ENCODE measurements at places on chromosomes 11 and 22. TPM values are rescaled to one million over a fixed set of nuclear protein-coding genes. Genes with fewer than 3 reads are reported as not detected.

NAP1L4 gene
- 73.0 TPM for polyA plus RNA-seq

C22orf31 gene
- 0.07 TPM for polyA plus RNA-seq

MRGPRD gene
- not detected for polyA plus RNA-seq

DEUP1 gene
- 0.39 TPM for polyA plus RNA-seq

PLXNB2 gene
- polyA plus RNA-seq: 123 TPM

SHANK3 gene
- 28.5 TPM for polyA plus RNA-seq

DNA sequence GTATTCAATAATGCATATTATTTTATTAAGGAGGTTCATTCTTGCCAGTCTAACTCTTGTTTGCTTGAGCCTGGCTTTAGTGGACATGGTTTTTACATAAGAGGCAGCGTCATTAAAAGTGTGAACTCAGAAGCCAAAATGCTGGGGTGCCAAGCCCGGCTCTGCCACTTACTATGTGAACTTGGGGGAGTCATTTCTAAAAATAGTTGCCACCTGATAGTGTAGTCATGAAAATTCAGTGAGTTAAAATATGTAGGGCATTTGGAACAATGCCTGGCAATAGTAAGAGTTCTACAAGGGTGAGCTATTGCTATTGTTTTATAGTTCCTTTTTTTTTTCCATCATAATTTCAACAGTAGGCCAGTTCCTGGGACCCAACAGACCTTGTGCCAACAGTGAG, 49.9 kb downstream of the TENM4 start:
- no peaks in the 10 kb centered on the region for H3K36me3 ChIP-seq
- no peak overlapping the region for H3K27ac ChIP-seq
- H3K27me3 ChIP-seq: no peaks in the 10 kb centered on the region
- no peak overlapping the region for H3K4me3 ChIP-seq

GRCh38 chr11:61082931-61083531, 19.3 kb upstream of the CD5 start:
- DNase-seq: no peak
- no peaks in the 10 kb centered on the region for H3K36me3 ChIP-seq
- no peak overlapping the region for H3K27ac ChIP-seq
- no peak overlapping the region for H3K4me3 ChIP-seq
- no peaks in the 10 kb centered on the region for H3K27me3 ChIP-seq

GRCh38 chr22:22895776-22896445, 8.3 kb downstream of the IGLL5 start:
- H3K4me1 ChIP-seq: no peaks in the 10 kb centered on the region
- H3K27me3 ChIP-seq: no peaks in the 10 kb centered on the region
- no peaks in the 10 kb centered on the region for H3K36me3 ChIP-seq
- H3K27ac ChIP-seq: no peak overlapping the region

- no peaks in the 10 kb centered on the region for H3K27me3 ChIP-seq
- no peak for DNase-seq
- no peaks in the 10 kb centered on the region for H3K36me3 ChIP-seq
- no peak overlapping the region for H3K4me3 ChIP-seq
These were observed 145.5 kb upstream of the ANO3 start for GRCh38 chr11:26186389-26186788.

- no peaks in the 10 kb centered on the region for H3K36me3 ChIP-seq
- peaks cover 3% of the 10 kb centered on the region for H3K4me1 ChIP-seq
- H3K4me3 ChIP-seq: no peak overlapping the region
- H3K27me3 ChIP-seq: no peaks in the 10 kb centered on the region
- DNase-seq: peak; percentile 58
- peak overlapping the region; percentile 71 for H3K27ac ChIP-seq
These were observed 17.1 kb upstream of the CSRP3 start for GRCh38 chr11:19218786-19219460.

DNA sequence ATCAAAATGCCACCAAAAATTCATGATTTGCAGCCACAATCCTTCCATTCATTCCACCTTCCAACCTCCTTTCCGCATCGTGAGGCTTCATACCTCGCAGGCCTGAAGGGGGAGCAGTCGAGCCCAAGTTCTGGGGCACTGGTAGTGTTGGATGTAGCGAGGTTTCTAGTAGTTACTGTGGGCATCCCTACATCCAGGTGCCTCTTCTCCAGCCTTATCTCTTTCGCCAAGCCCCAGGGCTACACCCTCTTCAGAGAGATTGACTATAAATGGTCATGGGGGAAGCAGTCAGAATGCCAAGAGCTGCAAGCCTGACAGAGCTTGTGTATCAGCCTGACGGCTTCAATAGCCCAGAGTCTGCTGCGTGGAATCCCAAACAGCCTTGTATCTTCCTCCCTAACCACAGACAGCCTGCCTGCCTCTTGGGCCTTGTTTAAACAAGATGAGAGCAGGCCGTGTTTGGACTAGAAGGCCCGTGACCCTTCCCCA, 28.9 kb downstream of the CLMP start:
- H3K4me3 ChIP-seq: no peak overlapping the region
- no peaks in the 10 kb centered on the region for H3K27me3 ChIP-seq
- no peaks in the 10 kb centered on the region for H3K36me3 ChIP-seq
- DNase-seq: peak; percentile 64

DNA sequence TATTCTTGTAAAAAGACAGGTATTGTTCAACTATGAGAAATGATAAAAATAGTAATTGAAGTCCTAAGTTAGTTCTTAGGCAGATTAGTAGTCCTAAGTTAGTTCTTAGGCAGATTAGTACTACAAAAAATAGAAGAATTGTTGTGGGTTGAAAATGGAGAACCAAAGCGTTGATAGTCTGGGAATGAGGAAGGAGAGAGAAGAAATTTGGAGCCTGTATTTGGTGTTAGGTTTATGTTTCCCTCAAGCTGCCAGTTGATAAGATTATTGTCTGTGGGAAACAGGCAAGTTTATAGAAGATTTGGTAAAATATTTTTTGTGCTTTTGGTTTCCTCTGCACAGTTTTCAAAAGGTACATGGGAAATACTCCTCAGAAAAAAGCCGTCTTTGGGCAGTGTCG, 3.6 kb downstream of the BCO2 start:
- no peak for DNase-seq
- no peak overlapping the region for H3K4me3 ChIP-seq
- peaks cover 22% of the 10 kb centered on the region for H3K4me1 ChIP-seq
- no peaks in the 10 kb centered on the region for H3K27me3 ChIP-seq
- H3K36me3 ChIP-seq: no peaks in the 10 kb centered on the region

DNA sequence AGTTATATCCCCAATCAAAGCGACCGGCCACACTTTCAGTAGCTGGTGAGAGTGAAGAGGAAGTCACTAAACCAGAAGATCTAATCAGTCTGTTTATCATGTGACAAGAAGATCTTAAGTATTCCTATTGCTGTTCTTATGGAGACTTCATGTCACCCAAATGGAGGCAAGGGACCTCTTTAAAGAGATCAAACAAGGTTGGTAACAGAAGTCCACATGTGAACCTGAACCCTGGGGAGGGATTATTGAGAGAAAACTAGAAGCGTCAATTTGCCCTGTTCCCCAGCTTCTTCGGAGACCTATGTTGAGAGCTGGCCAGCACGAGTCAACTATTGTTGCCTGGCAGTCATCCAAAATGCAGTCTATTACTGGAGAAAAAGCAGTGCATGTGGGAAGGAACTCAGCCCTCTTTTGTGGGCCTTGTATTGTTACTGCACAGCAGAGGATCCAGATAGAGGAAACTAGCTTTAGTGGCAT, 76.9 kb upstream of the CTSC start:
- no peak overlapping the region for H3K4me3 ChIP-seq
- peak; percentile 95 for DNase-seq
- no peaks in the 10 kb centered on the region for H3K27me3 ChIP-seq
- H3K4me1 ChIP-seq: no peaks in the 10 kb centered on the region
- no peak overlapping the region for H3K27ac ChIP-seq
- H3K36me3 ChIP-seq: no peaks in the 10 kb centered on the region

DNA sequence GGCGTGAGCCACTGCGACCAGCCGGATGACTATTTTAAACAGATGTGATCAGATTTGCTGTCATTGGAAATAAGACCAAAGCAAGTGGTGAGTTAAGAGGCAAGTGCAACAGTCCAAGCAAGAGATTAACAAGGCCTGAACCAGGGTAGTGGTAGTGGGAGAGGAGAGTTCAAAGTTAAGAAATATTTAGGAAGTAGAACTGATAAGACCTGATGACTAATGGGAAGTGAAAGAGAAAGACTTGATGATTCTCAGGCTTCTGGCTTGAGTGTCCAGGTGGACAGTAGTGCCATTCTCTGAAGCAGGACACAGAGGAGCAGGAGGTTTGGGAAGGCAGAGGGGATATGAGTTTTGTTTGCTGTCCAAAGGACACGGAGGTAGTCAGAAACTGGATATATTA, 7.2 kb downstream of the NDUFC2 start:
- H3K4me3 ChIP-seq: no peak overlapping the region
- no peaks in the 10 kb centered on the region for H3K27me3 ChIP-seq
- no peak for DNase-seq

DNA sequence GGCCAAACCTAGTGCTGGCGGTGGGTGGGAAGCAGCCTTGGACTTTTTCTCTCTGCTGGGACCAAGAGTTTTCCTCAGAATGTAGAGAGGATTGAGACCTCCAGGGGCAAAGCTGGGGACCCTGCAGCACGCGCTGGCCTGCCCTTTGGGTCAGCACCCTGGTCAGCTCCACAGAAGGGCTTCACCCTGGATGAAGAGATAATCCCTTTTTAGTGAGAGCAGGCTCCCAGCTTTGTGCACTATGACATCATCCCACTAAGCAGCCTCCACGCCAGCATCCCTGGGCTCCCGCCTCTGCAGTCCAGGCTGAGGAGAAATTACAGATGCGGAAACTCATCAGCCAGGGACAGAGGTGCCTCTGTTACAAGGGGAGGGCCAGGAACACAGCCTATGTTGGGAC, 23.5 kb downstream of the DRICH1 start:
- no peaks in the 10 kb centered on the region for H3K27me3 ChIP-seq
- no peak overlapping the region for H3K27ac ChIP-seq
- H3K36me3 ChIP-seq: no peaks in the 10 kb centered on the region

- no peak overlapping the region for H3K27ac ChIP-seq
- H3K4me1 ChIP-seq: peaks cover 19% of the 10 kb centered on the region
- no peaks in the 10 kb centered on the region for H3K27me3 ChIP-seq
- DNase-seq: no peak
- no peaks in the 10 kb centered on the region for H3K36me3 ChIP-seq
- H3K4me3 ChIP-seq: no peak overlapping the region
These were observed 149.3 kb downstream of the RBFOX2 start for GRCh38 chr22:35879351-35879750.

GRCh38 chr11:73265853-73266645, 6.1 kb upstream of the P2RY6 start:
- peaks cover 17% of the 10 kb centered on the region for H3K4me1 ChIP-seq
- peaks cover 6% of the 10 kb centered on the region for H3K27me3 ChIP-seq
- H3K27ac ChIP-seq: no peak overlapping the region

- H3K27ac ChIP-seq: no peak overlapping the region
- peaks cover 22% of the 10 kb centered on the region for H3K27me3 ChIP-seq
- no peak overlapping the region for H3K4me3 ChIP-seq
- no peak for DNase-seq
- H3K4me1 ChIP-seq: no peaks in the 10 kb centered on the region
These were observed 431.9 kb downstream of the MIAT start for GRCh38 chr22:27089264-27089663.

DNA sequence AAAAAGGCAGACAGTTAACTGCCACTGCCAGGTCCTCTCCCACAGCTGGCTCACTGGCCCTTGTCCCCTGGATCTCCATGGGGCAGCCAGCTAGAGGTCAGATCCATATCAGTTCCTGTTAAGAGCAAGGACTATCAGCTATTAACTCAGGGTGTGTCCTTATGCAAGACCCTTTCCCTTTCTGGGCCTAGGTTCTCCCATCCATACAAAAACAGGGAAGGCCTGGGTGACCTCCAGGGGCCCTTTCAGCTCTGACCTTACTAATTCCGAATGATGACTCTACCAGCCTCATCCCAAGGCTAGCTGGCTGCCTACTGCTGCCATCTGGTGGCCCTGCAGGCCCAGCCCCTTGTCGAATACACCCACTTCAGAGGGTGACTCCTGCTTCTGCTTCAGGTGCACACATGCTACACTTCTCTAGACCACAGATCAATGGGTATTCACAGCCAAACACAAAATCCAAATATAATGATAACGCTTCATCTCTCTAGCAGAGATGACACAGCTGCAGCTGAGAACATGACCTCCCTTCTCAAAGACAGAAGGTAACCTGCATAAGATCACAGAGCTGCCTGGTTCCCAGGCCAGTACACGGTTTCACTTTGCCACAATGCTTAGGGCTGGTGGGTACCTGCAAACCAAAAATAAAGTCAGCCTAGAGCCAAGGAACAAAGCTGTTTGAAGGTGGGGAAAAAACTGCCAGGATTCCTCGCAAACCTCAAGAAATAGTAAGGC, 34.1 kb downstream of the SERGEF start:
- H3K27me3 ChIP-seq: no peaks in the 10 kb centered on the region
- peak; percentile 51 for DNase-seq
- no peak overlapping the region for H3K4me3 ChIP-seq
- H3K4me1 ChIP-seq: no peaks in the 10 kb centered on the region
- no peak overlapping the region for H3K27ac ChIP-seq
- H3K36me3 ChIP-seq: no peaks in the 10 kb centered on the region

DNA sequence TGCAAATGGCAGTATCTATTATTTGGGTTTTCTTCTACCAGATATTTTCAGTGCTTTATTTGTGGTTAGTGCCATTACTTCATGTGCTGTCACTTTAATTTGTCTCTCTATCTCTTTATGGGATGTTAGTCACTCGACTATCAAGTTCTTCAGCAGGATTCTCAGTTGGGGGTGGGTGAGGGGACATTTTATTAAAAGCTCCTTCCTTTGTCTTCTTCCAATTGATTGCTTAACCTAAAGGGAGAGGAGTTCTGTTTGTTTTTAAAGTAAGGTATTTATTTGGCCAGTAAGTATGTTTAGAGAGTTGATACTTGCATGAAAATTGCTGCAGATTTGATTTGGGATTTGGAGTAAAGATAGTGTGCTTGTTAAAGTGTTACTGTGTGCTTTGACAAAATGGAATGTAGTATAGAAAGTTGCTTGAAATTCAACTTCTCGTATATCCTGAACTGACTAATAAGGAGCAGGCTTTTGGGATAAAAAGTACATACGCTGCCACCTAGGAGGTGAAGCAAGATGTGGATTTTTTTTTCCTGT, 10.3 kb downstream of the YAP1 start:
- no peak overlapping the region for H3K27ac ChIP-seq
- no peak overlapping the region for H3K4me3 ChIP-seq
- DNase-seq: no peak
- H3K36me3 ChIP-seq: no peaks in the 10 kb centered on the region

GRCh38 chr22:17237038-17237668, 17.9 kb upstream of the ADA2 start:
- H3K4me3 ChIP-seq: no peak overlapping the region
- H3K4me1 ChIP-seq: peaks cover 3% of the 10 kb centered on the region
- H3K36me3 ChIP-seq: no peaks in the 10 kb centered on the region
- H3K27me3 ChIP-seq: no peaks in the 10 kb centered on the region

- no peak for DNase-seq
- H3K4me3 ChIP-seq: no peak overlapping the region
- no peaks in the 10 kb centered on the region for H3K36me3 ChIP-seq
- no peak overlapping the region for H3K27ac ChIP-seq
- H3K27me3 ChIP-seq: no peaks in the 10 kb centered on the region
These were observed 5.0 kb downstream of the NTM start for GRCh38 chr11:131375421-131375820.

- H3K27ac ChIP-seq: no peak overlapping the region
- no peaks in the 10 kb centered on the region for H3K36me3 ChIP-seq
- no peaks in the 10 kb centered on the region for H3K4me1 ChIP-seq
- no peak for DNase-seq
These were observed 1.3 kb upstream of the GDPD4 start for GRCh38 chr11:77302752-77303151.

- H3K36me3 ChIP-seq: no peaks in the 10 kb centered on the region
- no peak overlapping the region for H3K4me3 ChIP-seq
- H3K4me1 ChIP-seq: no peaks in the 10 kb centered on the region
- DNase-seq: no peak
These were observed 13.7 kb downstream of the SCN4B start for GRCh38 chr11:118138839-118139420.

Data from lung (tissue), 17 donors.